ENCODE measurements at places on chromosomes 11 and 22. TPM values are rescaled to one million over a fixed set of nuclear protein-coding genes. Genes with fewer than 3 reads are reported as not detected.

The TMEM151A gene
- not detected for total RNA-seq

The COMMD9 gene
- 39.8 TPM for total RNA-seq

The NXPE4 gene
- not detected for total RNA-seq

The C11orf52 gene
- not detected for total RNA-seq

The MUC15 gene
- not detected for total RNA-seq

Data from activated T-helper 2 cell treated with anti-CD3 and anti-CD28 coated beads, Interferon-gamma antibody, Interleukin-2, Interleukin-4, amounts not matched to agents 10 μg/mL and 5 μg/mL and 100 μg/mL, durations not matched to agents 14 hours and 24 hours and 36 hours (primary cell).